ENCODE measurements at places on chromosomes 1 and 21.

DNA sequence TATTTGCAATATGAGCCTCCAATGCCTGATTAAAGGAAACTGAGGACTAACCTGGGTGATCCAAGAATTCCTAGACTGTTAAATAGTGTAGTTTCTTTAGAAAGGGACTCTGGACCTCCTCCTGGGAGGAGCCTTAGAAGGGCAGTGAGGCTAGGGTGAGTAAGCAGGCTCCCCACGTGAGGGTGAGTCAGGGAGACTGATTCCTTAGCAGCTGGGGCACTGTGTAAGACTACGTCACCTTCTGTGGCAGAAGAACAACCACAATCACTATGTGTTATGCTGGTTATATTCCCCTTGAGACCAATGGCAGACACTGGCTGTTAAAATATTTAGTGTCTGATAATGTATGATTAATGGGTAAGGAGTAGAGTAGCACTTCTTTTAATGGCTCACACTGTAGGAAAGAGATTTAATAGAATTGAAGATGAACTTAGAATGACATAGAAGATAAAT, 53.3 kb upstream of the SYT14 start:
- no peak for DNase-seq

DNA sequence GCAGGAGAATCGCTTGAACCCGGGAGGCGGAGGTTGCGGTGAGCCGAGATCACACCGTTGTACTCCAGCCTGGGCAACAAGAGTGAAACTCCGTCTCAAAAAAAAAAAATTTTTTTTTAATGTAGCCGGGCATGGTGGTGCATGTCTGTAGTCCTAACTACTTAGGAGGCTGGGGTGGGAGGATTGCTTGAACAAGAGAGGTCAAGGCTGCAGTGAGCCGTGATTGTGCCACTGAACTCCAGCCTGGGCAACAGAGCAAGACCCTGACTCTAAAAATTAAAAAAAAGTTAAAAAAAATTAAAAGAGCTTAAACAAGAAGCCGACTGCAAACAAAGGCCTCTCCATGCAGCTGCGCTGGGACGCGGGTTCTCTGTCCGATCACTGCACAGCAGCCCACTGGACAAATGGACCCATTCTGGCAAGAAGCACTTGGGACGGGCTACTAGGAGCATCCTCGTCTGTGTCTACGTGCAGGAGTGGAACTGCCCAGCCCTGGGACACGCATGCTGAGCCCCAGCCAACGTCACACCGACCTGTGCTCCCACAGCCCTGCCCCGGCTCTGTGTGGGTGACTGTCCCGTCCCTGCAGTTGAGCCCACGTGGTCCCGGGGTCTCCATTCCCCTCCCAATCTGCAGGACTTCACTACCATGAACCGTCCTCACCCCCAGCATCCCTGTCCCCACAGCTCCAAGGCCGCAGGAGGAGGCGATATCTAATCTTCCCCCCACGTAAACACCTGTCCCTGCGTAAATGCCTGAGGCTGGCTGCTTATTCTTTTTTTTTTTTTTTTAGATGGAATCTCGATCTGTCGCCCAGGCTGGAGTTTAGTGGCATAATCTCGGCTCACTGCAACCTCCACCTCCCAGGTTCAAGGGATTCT, 12.3 kb downstream of the SLC35E2B start:
- DNase-seq, result no peak

DNA sequence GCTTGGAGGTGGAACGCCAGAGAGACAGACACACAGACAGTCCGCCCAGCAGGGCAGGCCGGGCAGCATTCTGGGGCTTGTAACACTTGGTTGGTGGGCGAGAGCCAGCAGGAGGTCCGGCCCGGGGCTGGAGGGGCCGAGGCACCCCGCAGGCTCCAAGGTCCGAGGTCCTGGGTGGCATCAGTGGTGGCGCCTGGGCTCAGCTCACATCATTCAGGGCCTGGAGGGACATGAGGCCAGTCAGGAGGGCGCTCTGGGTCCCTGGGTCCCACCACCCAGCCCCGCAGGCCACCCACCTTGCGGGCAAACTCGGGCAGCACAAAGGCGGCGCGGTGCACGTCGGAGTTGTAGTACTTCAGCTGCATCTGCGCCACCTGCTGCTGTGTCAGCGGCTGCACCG, 5.2 kb downstream of the SRM start:
- DNase-seq, result no peak

DNA sequence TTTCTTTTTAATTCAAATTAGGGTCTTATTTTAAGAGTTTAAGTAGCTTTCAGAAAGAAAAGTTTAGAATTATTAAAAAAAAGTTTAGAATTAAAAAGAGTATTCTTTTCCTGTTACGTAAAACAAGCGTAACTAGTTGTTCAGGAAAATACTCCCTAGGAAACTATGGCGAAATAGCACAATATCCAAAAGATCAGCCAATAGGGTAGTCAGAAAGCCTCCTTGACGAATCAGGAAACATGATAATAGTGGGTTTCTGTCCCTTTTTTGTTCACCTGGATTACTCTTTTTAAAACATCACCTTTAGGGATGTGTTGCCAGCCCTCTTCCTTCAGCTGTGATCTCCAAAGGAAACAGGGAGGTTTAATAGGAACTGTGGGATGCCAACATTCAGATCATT, 25.2 kb downstream of the S1PR1 start:
- no peak for DNase-seq

DNA sequence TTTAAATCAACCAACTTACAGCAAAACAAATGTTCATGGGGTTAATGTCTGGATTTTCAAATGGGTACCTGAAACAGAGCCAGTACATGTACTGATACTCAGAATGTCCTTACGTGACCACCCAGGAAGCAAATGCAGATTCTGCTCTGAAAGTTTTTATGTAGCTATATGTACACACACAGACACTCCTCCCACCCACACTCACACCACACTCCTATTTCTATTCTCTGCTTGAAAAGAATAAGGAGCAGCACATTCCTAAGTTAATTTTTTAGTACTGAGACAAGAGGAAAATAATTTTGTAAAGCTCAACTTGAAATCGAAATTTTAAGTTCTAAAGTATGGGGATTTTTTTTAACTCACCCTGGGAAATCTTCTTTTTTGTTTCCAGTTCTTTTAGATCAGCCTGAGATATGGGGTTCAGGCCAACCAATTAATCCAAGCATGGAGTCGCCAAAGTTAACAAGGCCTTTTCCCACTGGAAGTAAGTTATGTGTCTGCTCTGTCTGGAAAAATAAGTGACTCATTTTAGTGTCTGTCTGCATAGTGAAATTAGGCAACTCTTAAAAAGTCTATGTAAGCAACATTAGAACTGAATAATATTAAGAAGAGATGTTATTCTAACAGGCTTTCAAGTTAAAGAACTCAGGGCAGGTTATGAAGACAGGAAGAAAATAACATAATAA, 75.5 kb upstream of the DYNLT5 start:
- no peak for DNase-seq

DNA sequence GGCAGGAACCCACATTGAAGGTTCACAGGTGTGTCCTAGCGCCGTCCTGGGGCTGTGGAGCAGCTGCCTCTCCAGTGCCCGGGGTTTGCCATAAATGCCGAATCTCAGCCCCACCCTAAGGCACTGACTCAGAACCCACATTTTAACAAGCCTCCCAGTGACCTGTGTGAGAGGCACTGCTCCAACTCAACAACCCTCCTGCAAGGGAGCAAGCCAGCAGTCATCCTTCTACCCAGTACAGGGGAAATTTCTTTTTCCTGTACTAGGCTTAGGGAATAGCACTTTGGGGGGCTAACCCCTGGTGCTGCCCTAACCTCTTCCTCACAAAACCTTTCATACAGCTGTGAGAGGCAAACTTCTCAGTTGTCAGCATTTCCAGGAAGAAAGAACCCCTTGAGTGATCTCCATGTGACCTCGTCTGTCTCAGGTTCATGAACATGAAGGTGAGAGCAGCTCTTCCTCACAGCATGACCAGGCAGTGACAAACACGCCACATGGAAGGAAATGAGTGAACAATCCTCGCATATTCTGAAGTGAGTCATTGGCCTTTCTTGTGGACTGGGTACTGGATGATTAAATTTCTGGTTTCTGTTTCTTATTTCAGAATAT, 11.4 kb upstream of the BCAR3 start:
- no peak for DNase-seq

- no peak for DNase-seq
Measured at GRCh38 chr1:211501711-211502400, 9.9 kb upstream of the RD3 start.

GRCh38 chr1:115210302-115210711, 121.0 kb upstream of the TSPAN2 start:
- no peak for DNase-seq

DNA sequence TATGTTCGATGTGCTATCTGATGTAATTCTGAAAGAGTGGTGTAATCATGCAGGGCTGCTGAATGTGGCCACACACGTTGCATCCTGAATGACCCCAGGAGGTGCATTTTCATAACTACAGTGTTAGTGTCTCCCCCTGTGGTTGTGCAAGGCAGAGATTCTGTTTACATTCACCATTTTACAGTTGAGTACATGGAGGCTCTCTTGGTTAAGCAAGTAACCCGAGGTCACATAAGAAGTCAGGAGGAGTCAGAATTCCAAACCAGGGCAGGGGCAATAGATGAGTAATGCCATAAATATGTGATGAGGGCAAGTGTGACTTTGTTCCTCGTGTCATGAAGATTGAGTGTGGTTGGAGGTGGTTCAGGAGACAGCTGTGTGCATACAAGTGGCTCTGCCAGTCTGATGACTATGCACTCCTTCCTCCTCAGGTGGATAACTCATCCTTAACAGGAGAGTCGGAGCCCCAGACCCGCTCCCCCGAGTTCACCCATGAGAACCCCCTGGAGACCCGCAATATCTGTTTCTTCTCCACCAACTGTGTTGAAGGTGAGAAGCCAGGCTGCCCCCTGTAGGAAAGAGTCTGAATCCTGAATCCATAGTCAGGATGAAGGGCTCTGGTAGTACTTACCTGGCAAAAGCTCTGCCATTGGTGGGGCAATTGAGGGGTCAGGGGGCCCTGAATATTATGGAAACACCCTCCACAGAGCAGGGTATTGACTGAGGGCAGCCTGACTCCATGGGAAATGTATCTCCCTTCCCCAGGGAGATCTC, 9.3 kb downstream of the ATP1A2 start:
- no peak for DNase-seq

DNA sequence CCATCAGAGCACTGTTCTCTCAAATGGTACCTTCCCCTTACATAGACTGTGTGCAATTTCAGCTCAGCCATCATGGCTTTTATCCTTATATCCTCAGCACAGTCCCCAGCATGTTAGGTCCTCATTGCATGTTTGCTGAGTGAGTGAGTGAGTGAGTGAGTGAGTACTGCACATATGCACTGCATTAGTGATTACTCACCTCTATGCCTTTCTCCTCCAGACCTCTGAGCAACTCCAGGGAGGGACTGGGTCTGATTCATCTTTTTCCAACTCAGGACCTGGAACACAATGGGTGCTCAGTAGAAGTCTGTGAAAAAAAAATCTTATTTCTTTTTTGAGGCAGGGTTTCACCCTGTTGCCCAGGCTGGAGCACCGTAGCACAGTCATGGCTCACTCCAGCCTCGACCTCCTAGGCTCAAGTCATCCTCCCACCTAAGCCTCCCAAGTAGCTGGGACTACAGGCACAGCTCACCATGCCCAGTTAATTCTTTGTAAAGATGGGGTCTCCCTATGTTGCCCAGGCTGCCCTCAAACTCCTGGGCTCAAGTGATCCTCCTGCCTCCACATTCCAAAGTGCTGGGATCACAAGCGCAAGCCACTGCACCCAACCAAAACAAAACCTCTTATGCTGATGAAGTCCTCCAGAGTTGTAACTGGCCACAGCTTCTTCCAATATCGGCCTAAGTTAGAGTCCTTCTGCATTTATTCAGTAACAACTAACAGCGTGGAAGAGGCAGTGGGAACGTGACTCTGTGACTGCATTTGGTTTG, 23.7 kb downstream of the RNU5D-1 start:
- no peak for DNase-seq

GRCh38 chr1:153903841-153904455, 18.8 kb downstream of the GATAD2B start:
- DNase-seq, result no peak

GRCh38 chr1:160626509-160627342, 20.1 kb downstream of the SLAMF1 start:
- no peak for DNase-seq

DNA sequence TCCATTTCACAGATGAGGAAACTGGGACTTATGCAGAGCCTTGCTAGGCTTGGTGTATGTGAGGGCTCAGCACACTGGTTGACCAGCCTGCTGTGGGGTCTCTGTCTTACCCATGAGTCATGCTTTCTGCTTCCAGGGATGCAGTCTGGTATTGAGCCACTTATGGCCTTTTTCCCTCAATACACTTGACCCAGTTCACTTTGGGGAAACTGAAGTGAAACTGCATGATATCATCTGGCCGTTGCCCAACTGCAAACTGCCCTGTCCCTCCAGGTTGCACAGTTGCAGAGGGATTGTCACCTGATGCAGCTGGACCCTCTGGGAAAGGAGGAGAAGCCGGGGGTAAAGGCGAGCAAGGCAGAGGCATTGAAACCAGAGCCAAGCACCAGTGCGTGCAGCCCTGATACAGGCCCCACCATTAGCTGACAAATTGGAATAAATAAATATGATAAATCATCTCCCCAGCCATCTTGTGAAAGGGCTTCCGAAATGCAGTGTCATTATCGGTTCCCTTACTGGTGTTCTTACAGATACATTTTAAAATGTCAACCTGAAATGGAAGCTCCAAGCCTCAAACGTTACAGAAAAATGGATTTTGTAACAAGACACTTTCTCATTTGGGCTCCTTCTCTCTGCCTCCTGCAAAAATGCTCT, 39.3 kb upstream of the DUSP10 start:
- DNase-seq, result no peak

DNA sequence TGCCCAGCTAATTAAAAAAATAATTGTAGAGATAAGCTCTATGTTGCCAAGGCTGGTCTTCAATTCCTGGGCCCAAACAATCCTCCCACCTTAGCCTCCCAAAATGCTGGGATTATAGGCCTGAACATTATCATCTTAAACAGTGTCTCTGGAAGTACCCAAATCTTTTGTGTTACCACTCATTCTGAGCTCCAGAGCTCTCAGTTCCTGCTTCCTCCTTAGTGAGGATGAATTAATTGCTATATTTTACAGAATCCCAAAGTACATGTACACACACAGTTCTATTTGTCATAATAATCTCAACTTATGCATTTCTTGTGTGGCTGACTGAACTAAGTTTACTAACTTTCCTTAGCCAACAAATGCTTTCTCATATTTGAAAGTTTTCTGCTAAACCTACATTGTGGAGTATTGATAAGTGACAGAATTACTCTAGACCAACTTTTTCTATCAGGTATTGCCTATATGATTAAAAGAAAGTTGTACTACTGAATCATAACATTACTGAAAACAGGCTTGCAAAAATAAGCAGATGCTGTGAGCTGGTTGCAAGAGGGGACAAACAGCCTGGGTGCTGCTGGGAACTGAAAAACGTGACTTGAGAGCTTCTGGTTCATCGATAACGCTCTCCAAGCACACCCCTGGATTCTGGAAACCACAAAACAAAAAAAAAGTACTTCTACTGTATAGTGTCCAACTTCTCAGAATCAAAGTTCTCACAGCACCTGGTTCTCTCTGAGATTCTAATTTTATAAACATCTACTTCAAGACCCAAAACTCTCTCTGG, 15.3 kb downstream of the VAV3 start:
- DNase-seq, result no peak
